ENCODE measurements at places on chromosomes 7 and 10. TPM values are rescaled to one million over a fixed set of nuclear protein-coding genes. Genes with fewer than 3 reads are reported as not detected.

The ARHGAP22 gene
- total RNA-seq = 60.2 TPM

The MYO1G gene
- 0.09 TPM for total RNA-seq

- no peak for DNase-seq
Observed at GRCh38 chr7:37284805-37285231, 163.8 kb downstream of the ELMO1 start.

DNA sequence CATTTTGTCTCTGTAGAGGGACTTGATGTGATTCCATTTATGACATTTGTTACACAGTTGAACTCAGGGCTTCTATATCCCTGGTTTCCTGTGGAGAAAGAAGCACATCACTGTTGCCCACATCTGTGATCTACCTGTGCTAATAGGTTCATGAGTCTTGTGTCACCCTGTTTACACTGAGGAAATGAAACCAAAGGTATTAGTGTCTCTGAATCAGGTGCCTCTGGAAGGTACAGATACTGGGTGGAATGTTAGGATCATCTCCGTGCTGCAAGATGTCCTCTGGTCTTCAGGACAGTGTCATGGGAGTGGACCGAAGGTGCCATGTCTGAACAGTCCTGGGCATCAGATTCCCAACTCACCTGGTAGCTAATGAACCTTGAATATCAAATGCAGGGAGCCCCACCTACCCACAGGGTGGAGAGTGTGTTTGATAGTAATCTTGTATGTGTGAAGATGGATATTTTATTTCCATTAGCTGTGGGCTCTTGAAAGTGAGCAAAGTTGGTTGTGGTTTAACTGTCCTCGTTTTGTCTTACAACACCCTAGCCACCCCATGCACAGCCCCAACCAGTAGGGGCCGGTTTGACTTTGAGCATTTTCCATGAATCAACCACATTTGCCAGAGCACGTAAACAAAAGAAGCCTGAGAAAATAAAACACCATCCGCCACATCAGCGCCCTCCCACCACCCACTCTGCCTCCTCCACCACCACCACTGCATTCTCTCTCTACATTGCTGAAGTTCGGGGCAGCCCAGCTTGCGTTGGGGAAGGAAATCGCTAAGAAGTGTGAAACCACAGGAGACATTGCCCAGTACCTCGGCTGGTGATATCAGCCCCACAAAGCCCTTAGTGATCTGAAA lies 40.7 kb downstream of the TARP start:
- no peak for DNase-seq

GRCh38 chr10:121088524-121088923 lies 237.4 kb downstream of the WDR11 start:
- DNase-seq = no peak

GRCh38 chr7:70568674-70569334 lies 563.1 kb upstream of the GALNT17 start:
- DNase-seq = no peak

DNA sequence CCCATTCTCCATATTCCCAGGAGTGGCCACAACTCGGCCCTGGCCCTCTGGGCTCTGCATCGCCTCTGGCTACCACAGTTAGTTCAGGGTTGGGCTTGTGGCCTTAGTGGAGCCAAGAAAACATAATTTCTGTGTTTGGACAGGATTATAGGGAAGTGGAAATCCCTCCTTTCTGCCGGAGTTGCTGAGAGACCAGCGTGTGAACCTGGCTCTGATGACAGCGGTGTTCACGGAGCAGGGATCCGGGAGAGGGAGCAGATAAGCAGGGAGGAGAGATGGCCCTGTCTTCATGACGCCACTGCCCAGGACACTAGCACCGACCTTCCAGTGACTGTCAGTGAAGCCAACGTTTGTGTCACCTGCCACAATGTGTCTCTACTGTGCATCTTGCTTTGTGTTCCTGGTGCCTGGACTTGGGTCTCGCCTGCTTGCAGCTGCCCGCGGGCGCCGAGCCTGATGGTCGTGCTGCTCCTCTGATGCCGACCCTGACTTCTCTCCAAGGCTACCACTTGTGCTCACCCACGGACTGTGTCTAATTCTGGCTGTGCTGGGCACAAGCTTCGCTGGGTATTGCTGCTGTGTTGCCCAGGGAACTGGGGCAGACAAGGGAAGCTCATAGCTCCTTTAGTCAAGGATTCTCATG lies 67.0 kb upstream of the VIPR2 start:
- DNase-seq = no peak

The FAM20C gene
- 18.2 TPM for total RNA-seq
